ENCODE measurements at places on chromosomes 1 and 21.

DNA sequence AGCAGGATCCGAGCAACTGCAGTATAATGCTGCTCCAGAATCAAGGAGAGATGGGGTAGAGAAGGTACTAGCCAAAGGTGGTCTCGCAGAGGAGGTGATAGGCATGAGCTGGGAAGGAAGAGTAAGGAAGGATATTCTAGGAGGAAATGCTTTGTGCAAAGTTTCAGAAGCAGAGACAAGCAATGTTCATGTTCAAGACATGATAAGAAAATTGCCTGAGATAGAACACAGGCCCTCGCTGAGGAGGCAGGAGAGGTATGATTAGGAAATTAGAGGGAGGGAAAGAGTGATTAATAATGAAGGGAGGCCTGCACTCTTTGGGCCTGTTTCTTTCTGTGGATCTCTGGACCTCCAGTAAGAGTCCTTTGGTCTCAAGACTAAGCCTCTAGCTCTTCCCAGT, 12.9 kb upstream of the ETV3 start:
- DNase-seq, result no peak

GRCh38 chr1:18256282-18257235, 149.0 kb downstream of the IGSF21 start:
- peak; percentile 25 for DNase-seq

DNA sequence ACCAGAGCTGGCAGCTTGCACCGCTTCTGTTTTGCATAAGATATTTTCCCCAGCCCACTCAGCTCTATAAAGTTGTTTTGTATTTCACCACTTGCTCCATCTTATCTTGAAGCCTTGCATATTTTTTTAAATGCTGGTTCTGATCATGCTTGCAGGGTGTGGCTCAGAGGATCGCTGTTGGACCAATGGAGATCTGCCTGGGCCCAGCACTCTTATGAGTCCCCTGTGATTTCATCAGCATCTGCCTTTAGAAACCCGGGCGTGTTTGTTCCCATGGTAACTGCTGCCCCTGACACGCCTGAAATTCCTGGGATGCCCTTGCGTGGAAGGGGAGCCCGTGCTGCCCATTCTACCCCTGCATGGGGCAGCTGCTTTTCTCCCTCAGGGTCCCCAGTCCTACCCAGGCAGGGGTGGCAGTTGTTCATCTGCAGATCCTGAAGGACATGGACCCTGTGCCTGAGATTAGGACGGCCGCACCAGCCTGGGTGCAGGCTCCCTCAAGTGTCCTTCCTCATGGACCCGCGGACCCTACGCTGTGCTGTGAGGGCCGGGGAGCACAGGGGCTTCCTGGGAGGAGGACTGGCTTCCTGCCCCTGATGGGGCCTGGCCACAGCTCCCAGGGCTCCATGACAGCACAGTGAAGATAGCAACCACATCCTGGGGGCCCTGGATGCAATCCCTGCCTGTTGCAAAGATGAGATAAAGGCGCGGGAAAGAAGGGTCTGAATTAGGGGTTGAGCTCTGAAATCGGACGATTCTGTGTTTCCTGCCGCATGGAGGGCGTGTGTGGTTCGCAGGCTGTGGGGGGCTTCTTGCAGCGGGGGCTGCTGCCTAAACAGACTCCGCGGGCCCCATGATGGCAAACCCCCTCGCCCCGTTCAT, 226.5 kb downstream of the SDCCAG8 start:
- no peak for DNase-seq

GRCh38 chr1:21764615-21765423, 18.1 kb downstream of the USP48 start:
- no peak for DNase-seq

DNA sequence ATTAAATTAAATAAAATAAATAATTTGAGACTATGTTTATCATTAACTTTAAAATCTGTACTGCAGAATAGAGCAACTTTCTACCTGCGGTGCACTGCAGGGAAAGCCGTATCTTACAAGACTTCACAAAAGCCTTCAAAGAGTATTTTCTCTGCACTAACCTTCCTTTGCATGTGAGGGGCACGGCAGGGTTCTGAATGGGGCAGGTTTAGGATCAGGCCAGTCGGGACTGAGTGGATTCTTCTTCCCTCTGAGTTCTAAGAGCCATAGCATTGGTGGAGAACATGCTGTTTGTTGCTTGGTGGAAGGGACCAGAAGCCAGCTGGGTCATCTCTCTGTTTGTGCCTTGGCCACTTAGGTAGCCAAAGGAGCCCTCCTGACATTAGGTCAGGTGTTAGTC, 55.2 kb upstream of the LGALS8 start:
- DNase-seq, result no peak

GRCh38 chr21:36981049-36981391, 14.6 kb upstream of the HLCS start:
- no peak for DNase-seq

DNA sequence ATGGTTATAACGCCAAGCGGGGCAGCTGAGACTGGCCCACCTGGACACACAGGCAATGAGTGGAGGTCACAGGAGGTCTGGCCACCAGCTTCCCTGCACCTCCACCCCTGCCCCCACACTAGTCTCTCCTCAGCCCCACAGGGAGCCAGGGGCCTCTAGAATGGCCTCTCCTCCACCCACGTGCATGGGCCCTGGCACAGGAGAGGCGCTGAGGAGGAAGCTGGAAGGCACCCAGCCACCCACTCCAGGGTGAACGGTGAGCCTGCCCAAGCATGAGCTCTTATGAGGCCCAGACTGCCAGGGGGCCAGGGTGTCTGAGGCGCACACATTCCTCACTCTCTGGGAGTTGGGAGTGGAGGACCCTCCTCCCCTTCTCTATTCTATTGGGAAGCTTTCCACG, 22.2 kb downstream of the LRP8 start:
- DNase-seq, result peak; percentile 66
